Activated CD8-positive, alpha-beta memory T cell treated with anti-CD3 and anti-CD28 coated beads, Interleukin-2, amount 10 ng/mL, durations not matched to agents 7 days and 5 days (primary cell): ENCODE measurements at places on chromosomes 12 and 14. TPM values are rescaled to one million over a fixed set of nuclear protein-coding genes. Genes with fewer than 3 reads are reported as not detected.

Gene GALNT16
- 0.35 TPM for total RNA-seq

Gene CLEC9A
- total RNA-seq: not detected

Gene RPGRIP1
- total RNA-seq: not detected

Gene SPIC
- not detected for total RNA-seq

Gene DNAJC22
- not detected for total RNA-seq

Gene CBLN3
- 7.1 TPM for total RNA-seq

Gene SLCO1B1
- total RNA-seq: not detected

Gene HOXC10
- not detected for total RNA-seq

Gene CGRRF1
- 10.0 TPM for total RNA-seq

Gene ST8SIA1
- 2.7 TPM for total RNA-seq

Gene KIF26A
- total RNA-seq: 1.1 TPM

Gene RNASE3
- total RNA-seq: not detected

Gene BMP4
- total RNA-seq: 0.47 TPM

Gene VWF
- not detected for total RNA-seq

Gene HVCN1
- total RNA-seq: 11.7 TPM

DNA sequence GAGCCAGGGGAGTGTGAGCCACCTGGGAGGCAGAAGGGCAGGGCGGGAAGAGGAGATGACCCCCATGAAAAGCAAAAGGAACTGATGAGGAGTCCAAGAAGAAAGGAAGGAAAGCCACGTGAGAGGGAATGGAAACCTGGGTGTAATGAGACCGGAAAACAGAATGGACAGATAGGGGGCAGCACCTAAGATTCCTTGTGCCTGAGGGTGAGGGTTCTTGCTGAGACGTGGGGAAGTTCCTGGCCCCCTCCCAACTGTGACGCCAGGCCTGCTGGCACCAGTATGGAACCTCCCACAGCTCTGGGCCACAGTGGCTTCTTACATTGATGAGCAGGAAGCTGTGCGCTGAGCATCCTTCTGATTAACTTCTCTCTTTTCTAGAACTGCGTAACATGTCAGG is 30.8 kb downstream of the TTC7B start:
- no peaks in the 10 kb centered on the region for H3K36me3 ChIP-seq
- no peak for DNase-seq
- no peaks in the 10 kb centered on the region for H3K4me1 ChIP-seq
- H3K27ac ChIP-seq: no peak overlapping the region
- H3K4me3 ChIP-seq: no peak overlapping the region

- peaks cover 2% of the 10 kb centered on the region for H3K27me3 ChIP-seq
- peaks cover 2% of the 10 kb centered on the region for H3K36me3 ChIP-seq
- peaks cover 11% of the 10 kb centered on the region for H3K4me1 ChIP-seq
- no peak overlapping the region for H3K4me3 ChIP-seq
Measured at GRCh38 chr12:93895089-93895445, 217.9 kb downstream of the CRADD start.

- H3K27ac ChIP-seq: no peak overlapping the region
- H3K27me3 ChIP-seq: no peaks in the 10 kb centered on the region
- no peak overlapping the region for H3K4me3 ChIP-seq
- no peak for DNase-seq
Measured at GRCh38 chr12:128388461-128389000, 121.6 kb downstream of the TMEM132C start.

GRCh38 chr12:3944620-3945019 is 71.4 kb upstream of the PARP11 start:
- peaks cover 2% of the 10 kb centered on the region for H3K36me3 ChIP-seq
- H3K27me3 ChIP-seq: peaks cover 13% of the 10 kb centered on the region
- no peak overlapping the region for H3K27ac ChIP-seq

- no peak for DNase-seq
- H3K4me3 ChIP-seq: no peak overlapping the region
- no peak overlapping the region for H3K27ac ChIP-seq
- H3K4me1 ChIP-seq: no peaks in the 10 kb centered on the region
- H3K36me3 ChIP-seq: no peaks in the 10 kb centered on the region
Measured at GRCh38 chr12:22866406-22866805, 241.4 kb downstream of the ETNK1 start.

GRCh38 chr14:58430156-58430555 is 2.6 kb downstream of the KIAA0586 start:
- no peak for DNase-seq
- H3K27me3 ChIP-seq: peaks cover 3% of the 10 kb centered on the region
- H3K27ac ChIP-seq: peak overlapping the region; percentile 48
- peaks cover 22% of the 10 kb centered on the region for H3K36me3 ChIP-seq
- peaks cover 34% of the 10 kb centered on the region for H3K4me1 ChIP-seq
- no peak overlapping the region for H3K4me3 ChIP-seq

DNA sequence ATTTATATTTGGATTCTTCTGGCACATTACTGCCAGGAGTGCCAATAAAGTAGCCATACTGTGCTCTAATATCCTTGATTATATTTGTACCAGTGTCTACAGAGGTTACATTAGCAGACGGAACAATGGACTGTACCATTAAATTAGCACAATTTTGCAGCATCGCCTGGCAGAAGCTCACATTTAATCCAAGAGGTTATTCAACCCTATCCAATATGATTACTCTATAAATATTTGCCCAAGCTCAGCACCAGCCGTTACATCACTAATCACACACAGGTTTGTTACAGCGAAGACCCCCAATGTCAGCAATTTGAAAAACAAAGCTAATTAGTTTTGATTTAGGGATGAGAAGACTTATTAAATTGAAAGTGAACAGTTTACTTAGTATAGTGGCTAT is 16.9 kb upstream of the MGST1 start:
- H3K4me1 ChIP-seq: no peaks in the 10 kb centered on the region
- H3K36me3 ChIP-seq: no peaks in the 10 kb centered on the region
- H3K27me3 ChIP-seq: no peaks in the 10 kb centered on the region
- H3K27ac ChIP-seq: no peak overlapping the region
- no peak for DNase-seq

GRCh38 chr12:49366652-49367380 is 446 bp upstream of the SPATS2 start:
- peak overlapping the region; percentile 95 for H3K4me3 ChIP-seq
- H3K4me1 ChIP-seq: peaks cover 35% of the 10 kb centered on the region
- H3K36me3 ChIP-seq: peaks cover 1% of the 10 kb centered on the region
- DNase-seq: peak; percentile 94
- peak overlapping the region; percentile 98 for H3K27ac ChIP-seq
- no peaks in the 10 kb centered on the region for H3K27me3 ChIP-seq

DNA sequence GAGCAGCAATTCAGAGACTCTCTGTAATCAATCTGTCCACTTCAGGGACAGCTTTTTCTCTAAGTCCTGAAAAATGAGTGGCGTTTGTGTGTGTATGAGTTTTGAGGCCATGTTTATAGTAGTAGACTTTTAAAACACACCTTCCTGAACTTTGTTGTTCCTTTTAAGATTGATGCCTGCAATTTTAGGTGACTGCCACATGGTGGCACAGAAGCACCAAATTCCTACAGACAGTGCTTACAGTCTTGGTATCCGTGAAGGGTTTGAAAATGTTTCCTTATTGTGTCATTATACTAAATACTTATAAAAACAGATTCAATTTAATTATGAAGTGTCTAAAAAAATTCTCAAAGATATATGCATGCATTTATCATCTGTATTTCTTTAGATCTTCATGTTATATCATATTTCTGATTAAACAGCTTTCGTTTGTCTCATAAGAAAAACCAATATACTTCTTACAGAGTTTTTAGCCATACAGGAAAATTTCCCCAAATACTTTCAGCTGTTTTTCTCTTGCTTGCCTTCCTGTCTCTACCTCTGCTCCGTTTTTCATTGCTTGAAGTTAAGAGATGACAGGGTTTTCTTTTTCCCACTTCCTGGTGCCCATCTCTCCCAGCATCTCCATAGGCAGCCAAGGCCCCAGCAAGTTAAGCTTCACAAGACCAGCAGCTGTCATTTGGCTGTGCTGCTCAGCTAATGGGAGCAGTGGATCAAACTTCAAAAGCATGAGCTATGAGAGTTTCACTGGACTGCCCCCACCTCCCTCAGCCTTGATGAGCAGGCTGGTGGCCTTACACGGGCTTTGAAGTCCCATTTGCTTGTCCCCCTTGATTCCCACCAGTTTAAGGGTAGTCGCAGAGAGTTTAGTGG is 259.6 kb downstream of the AKAP6 start:
- no peak for DNase-seq
- no peaks in the 10 kb centered on the region for H3K27me3 ChIP-seq
- no peak overlapping the region for H3K27ac ChIP-seq
- H3K36me3 ChIP-seq: no peaks in the 10 kb centered on the region
- no peak overlapping the region for H3K4me3 ChIP-seq

GRCh38 chr12:57258977-57259970 is 8.3 kb upstream of the STAC3 start:
- peaks cover 8% of the 10 kb centered on the region for H3K4me1 ChIP-seq
- H3K4me3 ChIP-seq: no peak overlapping the region
- no peak for DNase-seq
- no peak overlapping the region for H3K27ac ChIP-seq
- H3K27me3 ChIP-seq: no peaks in the 10 kb centered on the region

DNA sequence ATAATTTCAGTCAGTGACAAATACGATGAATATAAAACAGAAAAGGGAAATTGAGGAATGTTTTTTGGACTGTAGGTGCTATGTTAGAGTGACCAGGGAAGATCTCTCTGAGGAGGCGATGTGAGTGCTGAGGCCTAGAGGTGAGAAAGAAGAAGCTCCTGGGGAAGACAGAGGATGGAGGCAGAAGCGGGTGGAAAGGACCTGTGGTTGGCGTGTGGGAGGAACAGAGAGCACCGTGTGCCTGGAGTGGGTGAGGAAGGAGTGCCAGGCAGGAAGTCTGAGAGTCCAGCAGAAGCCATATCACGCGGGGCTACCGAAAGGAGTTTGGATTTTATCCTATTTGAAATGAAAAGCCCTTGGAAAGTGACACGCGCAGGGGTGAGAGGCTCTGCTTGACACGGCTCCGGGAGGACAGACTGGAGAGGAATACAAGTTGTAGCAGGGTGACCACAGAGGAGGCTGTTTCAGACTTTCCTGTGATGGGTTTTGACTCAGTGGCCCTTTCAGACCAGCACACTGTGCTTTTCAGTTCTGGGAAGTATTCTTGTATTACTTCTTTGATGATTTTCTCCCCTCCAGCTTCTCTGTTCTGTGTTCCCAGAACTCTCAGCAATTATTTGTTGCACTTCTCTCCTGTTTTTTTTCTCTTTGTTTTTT is 96.9 kb downstream of the VRK1 start:
- no peak overlapping the region for H3K27ac ChIP-seq
- no peaks in the 10 kb centered on the region for H3K27me3 ChIP-seq
- H3K4me3 ChIP-seq: no peak overlapping the region

DNA sequence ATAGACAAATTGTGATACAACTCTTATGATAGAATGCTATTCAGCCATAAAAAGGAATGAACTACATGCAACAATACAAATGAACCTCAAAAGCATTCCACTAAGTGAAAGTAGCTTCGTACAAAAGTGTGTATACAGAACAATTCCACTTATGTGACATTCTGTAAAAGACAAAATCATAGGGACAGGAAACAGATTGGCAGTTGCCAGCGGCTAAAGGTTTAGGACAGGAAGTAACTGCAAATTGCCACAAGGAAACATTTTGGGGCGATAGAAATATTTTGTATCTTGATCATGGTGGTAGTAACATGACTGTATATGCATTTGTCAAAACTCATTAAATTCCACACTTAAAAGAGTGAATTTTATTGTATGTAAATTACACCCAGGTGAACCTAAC is 113.4 kb downstream of the CAPZA3 start:
- no peaks in the 10 kb centered on the region for H3K27me3 ChIP-seq
- H3K4me1 ChIP-seq: no peaks in the 10 kb centered on the region
- no peak for DNase-seq
- no peak overlapping the region for H3K27ac ChIP-seq

- H3K36me3 ChIP-seq: no peaks in the 10 kb centered on the region
- H3K4me1 ChIP-seq: peaks cover 58% of the 10 kb centered on the region
- DNase-seq: peak; percentile 73
Measured at GRCh38 chr12:47837190-47838171, 17.8 kb upstream of the HDAC7 start.

- no peak overlapping the region for H3K27ac ChIP-seq
- peaks cover 35% of the 10 kb centered on the region for H3K4me1 ChIP-seq
- H3K36me3 ChIP-seq: peaks cover 33% of the 10 kb centered on the region
- H3K4me3 ChIP-seq: no peak overlapping the region
- no peaks in the 10 kb centered on the region for H3K27me3 ChIP-seq
Measured at GRCh38 chr12:48201091-48201490, 2.0 kb downstream of the OR10AD1 start.

DNA sequence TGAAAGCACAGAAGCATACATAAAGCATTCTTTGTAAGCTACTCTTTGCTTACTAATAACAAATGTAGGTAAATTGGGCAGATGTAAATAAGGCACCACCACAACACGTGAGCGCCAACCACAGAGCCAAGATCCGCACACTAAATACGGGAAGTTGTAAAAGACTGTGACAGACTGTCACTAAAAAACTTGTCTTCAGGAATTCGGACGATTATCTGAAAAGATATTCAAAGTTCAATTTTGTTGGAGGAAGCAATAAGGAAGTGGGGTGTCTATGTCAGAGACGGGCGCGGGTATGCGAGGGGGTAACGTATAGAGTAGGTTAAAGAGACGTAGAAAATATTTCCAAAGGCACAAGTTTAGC is 1.5 kb upstream of the HSP90B1 start:
- DNase-seq: peak; percentile 88
- peaks cover 26% of the 10 kb centered on the region for H3K36me3 ChIP-seq
- peak overlapping the region; percentile 89 for H3K4me3 ChIP-seq
- H3K27ac ChIP-seq: peak overlapping the region; percentile 97
